NB4 (cell line): ENCODE measurements at places on chromosomes 11 and 22.

GRCh38 chr11:2990617-2991451 lies 1.3 kb downstream of the NAP1L4 start:
- DNase-seq: peak; percentile 48

GRCh38 chr11:6442441-6442840 lies 1.7 kb upstream of the HPX start:
- DNase-seq: no peak

DNA sequence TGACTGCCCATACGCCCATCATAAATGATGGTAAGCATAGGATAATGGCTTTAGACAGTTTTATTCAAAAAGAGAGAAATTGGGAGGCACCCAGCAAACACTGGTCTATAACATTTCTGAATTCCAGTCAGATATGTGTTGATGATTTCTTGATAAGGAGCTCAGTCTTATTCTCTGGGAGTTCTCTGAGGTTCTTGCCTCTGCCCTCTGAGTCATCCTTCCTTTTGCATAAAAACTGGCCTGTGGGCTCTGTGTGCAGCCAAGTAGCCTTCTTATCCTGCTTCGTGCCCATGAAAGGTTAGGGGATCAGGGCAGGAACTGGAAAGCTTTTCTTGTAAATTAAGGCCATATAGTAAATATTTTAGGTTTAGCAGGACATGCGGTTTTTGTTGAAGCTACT lies 48.9 kb downstream of the FAR1 start:
- DNase-seq: peak; percentile 47

DNA sequence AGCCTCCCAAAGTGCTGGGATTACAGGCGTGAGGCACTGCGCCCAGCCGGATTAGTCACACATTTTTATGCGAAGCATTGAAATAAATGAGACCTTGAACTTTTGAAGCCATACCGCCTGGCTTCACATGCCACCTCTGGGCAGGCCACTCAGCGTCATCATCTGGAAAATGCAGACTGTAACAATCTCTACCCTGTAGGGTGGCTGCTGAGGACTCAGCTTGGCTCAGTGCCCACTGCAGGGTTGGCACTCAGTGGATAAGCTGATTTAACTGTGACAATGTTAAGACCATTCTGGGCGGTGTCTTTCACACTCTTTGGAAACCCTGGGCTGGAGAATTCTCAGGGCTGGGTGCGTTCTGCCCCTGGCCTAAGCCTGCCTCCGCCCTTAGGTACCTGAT lies 8.5 kb downstream of the SH3BP1 start:
- DNase-seq: no peak

GRCh38 chr11:126603486-126603885 lies 248.0 kb downstream of the ST3GAL4 start:
- DNase-seq: no peak

DNA sequence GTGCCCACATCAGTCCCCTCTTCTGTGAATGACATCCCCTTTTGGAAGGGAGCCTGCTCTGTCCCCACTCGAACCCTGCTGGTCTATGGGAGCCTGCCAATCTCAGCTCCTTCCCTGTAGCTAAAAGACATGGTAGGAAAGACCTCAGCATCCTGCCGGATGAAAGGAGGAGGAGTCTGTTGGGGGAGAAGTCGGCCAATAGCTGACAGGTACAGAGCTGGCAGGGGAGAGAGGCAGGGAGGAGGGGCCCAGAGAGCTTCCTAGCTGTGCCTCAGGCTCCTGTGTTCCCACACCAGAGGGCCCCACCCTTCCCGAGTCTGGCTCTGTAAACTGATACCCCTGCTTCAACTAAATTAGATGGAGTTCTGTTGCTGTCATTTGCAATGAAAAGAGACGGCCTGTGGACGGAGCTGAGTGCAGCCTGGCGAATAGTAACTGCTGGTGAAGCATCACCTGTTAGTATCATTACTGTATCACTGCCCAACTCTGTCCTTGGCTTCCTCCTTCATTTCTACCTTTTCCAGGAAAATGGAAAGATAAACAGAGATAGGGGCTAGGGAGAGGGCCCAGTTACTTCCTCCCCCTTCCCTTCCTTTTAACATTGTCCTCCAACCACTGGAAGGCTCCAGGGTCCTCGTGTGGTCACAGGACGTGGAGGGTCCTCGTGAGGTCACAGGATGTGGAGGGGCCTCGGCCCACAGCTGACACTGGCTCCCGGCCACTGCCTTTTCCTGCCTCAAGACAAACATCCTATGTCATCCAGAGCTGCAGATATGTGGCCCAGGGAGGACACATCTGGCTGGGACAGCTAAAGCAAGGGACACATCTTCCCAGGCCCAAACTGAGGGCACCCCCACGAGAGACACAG lies 15.1 kb downstream of the FXYD6 start:
- no peak for DNase-seq
